ENCODE measurements at places on chromosomes 2 and 18. TPM values are rescaled to one million over a fixed set of nuclear protein-coding genes. Genes with fewer than 3 reads are reported as not detected.

The MBD2 gene
- 36.8 TPM for polyA plus RNA-seq

The UBXN2A gene
- polyA plus RNA-seq = 4.7 TPM

The TSPYL6 gene
- polyA plus RNA-seq = not detected

The LTBP1 gene
- 11.1 TPM for polyA plus RNA-seq

The HOXD8 gene
- polyA plus RNA-seq = 0.34 TPM

The RGPD4 gene
- not detected for polyA plus RNA-seq

The DSG4 gene
- polyA plus RNA-seq = not detected

The SRD5A2 gene
- 0.35 TPM for polyA plus RNA-seq

The MROH2A gene
- not detected for polyA plus RNA-seq

The RAPH1 gene
- polyA plus RNA-seq = 7.2 TPM

The CDK5R2 gene
- polyA plus RNA-seq = 0.03 TPM

The RMND5A gene
- 8.9 TPM for polyA plus RNA-seq

The DNAJC5G gene
- polyA plus RNA-seq = not detected

The COL3A1 gene
- polyA plus RNA-seq = 211 TPM

The CXCR1 gene
- 0.47 TPM for polyA plus RNA-seq

The VSNL1 gene
- 0.87 TPM for polyA plus RNA-seq

The ZAP70 gene
- polyA plus RNA-seq = 5.4 TPM

The LYG2 gene
- polyA plus RNA-seq = not detected

The ELMOD3 gene
- polyA plus RNA-seq = 15.0 TPM

The FBXO11 gene
- polyA plus RNA-seq = 31.4 TPM

The MAPRE3 gene
- 41.9 TPM for polyA plus RNA-seq

The STAM2 gene
- 11.0 TPM for polyA plus RNA-seq

The ILKAP gene
- polyA plus RNA-seq = 52.0 TPM

The VIT gene
- polyA plus RNA-seq = 0.17 TPM

The CFC1 gene
- polyA plus RNA-seq = 1.3 TPM

The PLB1 gene
- polyA plus RNA-seq = 1.0 TPM

The MBD5 gene
- 7.6 TPM for polyA plus RNA-seq

The LIMS4 gene
- polyA plus RNA-seq = 0.98 TPM

The SPATA3 gene
- not detected for polyA plus RNA-seq

The POTEJ gene
- polyA plus RNA-seq = not detected

The CNTNAP5 gene
- polyA plus RNA-seq = not detected

The PTCD3 gene
- 22.7 TPM for polyA plus RNA-seq

The LYPD1 gene
- 1.2 TPM for polyA plus RNA-seq

The CROCC2 gene
- 1.3 TPM for polyA plus RNA-seq

The LYPD6 gene
- polyA plus RNA-seq = 0.16 TPM

The FOXD4L1 gene
- 0.03 TPM for polyA plus RNA-seq

The ANKRD29 gene
- polyA plus RNA-seq = 60.9 TPM

The SPP2 gene
- polyA plus RNA-seq = not detected
